ENCODE measurements at places on chromosomes 1 and 21. TPM values are rescaled to one million over a fixed set of nuclear protein-coding genes. Genes with fewer than 3 reads are reported as not detected.
A peak's percentile ranks its signal among the peaks of the same experiment; 100 is the strongest.

SNRPE gene
- polyA plus RNA-seq, result 128 TPM

AMPD1 gene
- polyA plus RNA-seq, result not detected

CAPN8 gene
- 0.11 TPM for polyA plus RNA-seq

XKR8 gene
- polyA plus RNA-seq, result 13.2 TPM

APOBEC4 gene
- polyA plus RNA-seq, result not detected

DIO1 gene
- polyA plus RNA-seq, result not detected

C1orf94 gene
- polyA plus RNA-seq, result not detected

FCGR1A gene
- polyA plus RNA-seq, result not detected

TMEM54 gene
- polyA plus RNA-seq, result 19.1 TPM

FDPS gene
- polyA plus RNA-seq, result 131 TPM

TDRD5 gene
- not detected for polyA plus RNA-seq

PRELP gene
- polyA plus RNA-seq, result 2.8 TPM

ELF3 gene
- polyA plus RNA-seq, result 0.21 TPM

UBL4B gene
- 34.8 TPM for polyA plus RNA-seq

- no peak for DNase-seq
Measured at GRCh38 chr21:34761758-34762330, 93.0 kb downstream of the CLIC6 start.

GRCh38 chr1:183769956-183770815 lies 34.7 kb upstream of the RGL1 start:
- DNase-seq, result no peak

DNA sequence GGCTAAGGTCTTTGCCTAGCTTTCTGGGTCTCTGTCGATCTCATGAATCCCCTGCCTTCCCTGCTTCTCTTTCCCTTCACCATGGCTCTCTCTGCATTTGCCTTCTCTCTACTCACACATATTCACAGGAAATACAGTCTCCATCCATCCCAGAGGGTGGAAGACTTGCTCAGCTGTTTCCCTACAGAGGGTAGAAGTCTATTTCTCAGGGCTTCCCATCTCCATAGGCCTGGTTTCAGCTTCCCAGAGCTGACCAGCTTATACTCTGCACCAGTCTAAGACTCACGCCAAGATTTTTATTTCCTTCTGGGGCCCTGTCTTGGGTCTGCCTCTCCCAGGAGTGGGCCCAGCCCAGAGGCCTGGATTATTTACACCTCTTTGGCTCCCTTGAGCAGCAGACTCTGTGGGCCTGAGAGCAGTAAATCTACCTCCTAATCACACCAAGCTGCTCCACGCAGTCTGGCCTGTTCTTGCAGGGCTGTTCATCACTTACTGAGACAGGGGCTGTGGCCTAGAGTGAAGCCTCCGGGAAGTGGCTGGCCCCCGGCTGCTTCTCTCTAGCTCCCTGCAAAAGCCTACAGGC lies 102.5 kb downstream of the PLXNA2 start:
- DNase-seq, result no peak

- no peak for DNase-seq
Measured at GRCh38 chr1:162755306-162755705, 35.2 kb upstream of the HSD17B7 start.

DNA sequence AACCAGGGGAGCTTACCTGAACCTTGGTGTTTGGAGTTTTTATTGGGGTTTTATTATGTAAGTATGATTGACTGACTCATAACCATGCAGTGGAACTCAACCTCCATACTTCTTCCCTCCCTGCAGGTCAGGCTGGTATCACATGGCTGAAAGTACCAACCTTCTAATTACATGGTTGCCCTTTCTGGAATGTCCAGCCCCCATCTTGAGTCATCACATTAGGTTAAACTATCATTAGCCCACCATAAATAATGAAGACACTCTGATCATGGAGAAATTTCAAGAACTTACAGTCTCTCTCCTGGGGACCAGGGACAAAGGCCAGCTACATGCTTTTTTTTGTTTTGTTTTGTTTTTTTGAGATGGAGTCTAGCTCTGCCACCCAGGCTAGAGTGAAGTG lies 19.2 kb upstream of the DPH5 start:
- DNase-seq, result no peak

DNA sequence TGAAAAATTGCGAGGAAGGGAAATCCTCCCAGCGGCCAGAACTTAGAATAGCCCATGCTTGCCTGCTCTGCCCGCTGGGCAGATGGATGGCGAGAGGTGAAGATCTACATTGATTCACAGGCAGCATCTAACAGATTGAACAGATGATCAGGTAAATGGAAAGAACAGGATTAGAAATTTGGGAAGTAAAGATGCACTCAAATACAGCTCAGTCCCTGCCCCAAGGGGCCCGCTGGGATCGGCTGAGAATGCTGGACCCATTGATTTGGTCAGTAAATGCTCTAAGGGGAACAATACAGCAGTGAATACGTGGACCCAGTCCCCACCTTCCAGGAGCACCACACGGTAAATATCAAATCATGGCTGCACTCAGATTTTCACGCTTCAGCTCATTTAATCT lies 248.2 kb downstream of the MATN1 start:
- no peak for DNase-seq

DNA sequence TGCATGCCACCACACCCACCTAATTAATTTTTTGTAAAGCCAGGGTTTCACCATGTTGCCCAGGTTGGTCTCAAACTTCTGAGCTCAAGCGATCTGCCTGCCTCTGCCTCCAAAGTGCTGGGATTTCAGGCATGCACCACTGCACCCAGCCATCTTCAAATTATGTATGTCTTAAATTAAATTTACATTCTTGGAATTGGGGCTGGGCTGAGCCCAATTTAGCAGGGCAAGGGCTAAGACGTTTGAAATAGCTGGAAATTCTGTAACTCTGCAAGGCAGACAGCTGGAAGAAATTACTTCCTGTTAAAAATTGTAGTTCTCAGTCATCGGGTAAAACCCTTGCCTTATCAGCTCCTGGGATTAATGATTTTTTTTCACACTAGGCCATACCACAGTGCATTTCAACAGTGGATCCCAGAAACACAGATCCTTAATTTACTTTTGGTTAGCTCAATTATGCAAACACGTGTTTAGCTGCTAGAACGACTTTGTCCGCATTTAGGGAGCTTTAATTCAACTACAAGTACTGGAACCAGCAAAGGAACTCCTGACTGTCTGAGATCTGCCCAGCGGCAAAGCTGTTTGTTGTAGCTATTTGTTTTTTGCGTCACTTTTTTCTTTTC lies 83.3 kb downstream of the OLFML3 start:
- DNase-seq, result no peak

- DNase-seq, result no peak
Measured at GRCh38 chr1:21630571-21631343, 38.4 kb downstream of the RAP1GAP start.

GRCh38 chr1:45753248-45754037 lies 3.0 kb upstream of the IPP start:
- DNase-seq, result no peak

DNA sequence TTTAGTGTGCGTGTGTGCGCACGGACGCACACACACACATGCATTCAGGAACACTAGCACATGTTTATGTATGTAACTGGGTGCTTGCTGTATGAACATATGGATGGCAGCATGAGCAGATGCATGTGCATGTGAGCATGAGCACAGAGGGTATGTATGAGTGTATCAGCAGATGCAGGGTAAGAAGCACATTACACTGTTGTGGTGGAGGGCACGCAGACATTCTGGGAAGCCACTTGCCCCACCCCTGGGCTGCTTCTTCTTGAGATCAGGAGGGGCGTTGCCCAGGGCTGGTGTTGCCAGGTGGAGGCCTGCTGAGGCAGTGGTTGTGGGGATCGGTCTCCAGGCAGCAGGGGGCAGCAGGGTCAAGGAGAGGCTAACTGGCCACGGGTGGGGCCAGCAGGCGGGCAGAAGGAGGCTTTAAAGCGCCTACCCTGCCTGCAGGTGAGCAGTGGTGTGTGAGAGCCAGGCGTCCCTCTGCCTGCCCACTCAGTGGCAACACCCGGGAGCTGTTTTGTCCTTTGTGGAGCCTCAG lies 3.9 kb upstream of the P3R3URF start:
- no peak for DNase-seq

DNA sequence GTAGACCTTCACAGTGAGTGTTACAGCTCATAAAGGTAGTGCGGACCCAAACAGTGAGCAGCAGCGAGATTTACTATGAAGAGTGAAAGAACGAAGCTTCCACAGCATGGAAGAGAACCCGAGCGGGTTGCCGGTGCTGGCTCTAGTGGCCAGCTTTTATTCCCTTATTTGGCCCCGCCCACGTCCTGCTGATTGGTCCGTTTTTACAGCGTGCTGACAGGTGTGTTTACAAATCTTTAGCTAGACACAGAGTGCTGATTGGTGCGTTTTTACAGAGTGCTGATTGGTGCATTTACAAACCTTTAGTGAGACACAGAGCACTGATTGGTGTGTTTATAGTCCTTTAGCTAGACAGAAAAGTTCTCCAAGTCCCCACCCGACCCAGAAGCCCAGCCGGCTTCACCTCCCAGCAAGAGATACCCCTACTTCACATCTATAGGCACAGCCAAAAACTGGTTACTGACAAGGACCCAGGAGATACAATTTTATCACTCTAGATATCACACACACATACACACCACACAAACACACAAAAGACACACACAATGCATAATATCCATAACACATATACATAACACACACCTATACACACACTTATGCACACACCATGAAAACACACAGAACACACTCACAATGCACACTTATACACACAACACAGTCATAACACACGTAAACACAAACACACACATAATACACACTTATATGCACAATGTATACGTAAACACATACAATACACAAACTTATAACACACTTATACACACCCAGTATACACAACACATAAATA lies 68.5 kb downstream of the MAP3K21 start:
- DNase-seq, result no peak

DNA sequence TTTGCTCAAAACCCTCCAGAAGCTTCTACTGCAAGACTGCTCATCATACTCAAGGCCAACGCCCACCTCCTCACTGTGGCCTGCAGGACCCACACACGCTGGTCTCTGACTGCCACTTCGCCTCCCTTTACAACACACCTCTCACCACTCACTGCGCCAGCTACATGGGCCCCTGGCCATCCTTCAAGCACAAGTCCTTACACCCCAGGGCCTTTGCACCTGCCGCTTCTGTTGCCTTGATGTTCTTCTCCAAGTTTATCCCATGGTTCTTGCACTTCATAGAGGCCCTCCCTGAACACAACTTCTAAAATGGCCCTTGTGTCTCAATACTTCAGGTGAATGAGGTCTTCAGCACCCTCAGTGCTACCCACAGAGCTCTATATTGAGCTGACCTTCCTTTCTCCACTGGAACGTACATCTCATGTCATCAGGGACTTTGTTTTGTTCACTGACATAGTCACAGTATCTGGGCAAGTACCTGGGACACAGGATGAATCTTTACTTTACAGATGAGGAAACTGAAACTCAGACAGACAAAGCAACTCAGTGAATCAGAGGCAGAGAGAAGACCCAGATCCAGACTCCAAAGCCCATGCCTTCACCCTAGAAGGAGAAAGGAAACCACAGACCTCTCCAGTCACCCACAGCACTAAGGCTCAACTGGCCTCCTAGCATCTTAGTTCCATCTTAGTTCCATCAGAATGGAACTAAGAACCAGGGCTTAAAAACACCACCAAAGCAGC lies 34.7 kb upstream of the CLSTN1 start:
- DNase-seq, result no peak

DNA sequence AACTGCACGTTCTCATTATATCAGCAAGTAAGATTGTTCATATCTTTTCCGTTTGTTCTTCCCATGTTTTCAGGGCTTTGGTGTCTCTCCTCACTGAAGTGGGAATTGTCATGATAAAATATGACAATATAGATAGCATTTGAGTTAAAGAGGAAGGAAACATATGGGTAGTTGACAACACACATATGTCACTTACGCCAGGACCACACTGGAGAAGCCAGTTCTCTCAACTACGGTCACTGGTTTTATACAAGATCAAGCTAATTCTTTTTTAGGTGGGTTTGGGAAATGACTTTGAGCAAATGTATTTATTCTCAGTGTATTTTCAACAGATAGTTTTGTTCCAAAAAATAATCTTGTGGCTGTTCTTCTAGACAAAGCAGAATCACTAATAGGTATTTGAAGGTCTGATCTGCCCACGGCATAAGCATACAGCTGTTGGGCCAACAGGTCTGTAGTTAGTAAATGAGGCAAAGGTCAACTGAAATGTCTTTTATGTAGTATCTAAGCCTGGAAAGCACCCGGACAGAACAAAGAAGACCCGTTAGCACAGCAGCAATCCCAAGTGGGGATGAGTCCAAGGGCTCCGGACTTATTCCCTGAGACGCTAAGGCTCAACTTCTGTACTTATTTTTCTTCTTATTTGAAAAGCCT lies 433.6 kb upstream of the ZP4 start:
- no peak for DNase-seq

GRCh38 chr1:78603206-78603605 lies 17.0 kb upstream of the IFI44L start:
- DNase-seq, result no peak

- peak; percentile 37 for DNase-seq
Measured at GRCh38 chr1:71307451-71307850, 226.6 kb upstream of the ZRANB2 start.

GRCh38 chr1:22627331-22627730 lies 9.1 kb upstream of the C1QA start:
- no peak for DNase-seq

GRCh38 chr1:100075773-100076172 lies 57.0 kb downstream of the SASS6 start:
- DNase-seq, result no peak

GRCh38 chr1:169784102-169784501 lies 10.6 kb downstream of the METTL18 start:
- no peak for DNase-seq

GRCh38 chr1:42137766-42138165 lies 15.4 kb upstream of the GUCA2B start:
- no peak for DNase-seq

DNA sequence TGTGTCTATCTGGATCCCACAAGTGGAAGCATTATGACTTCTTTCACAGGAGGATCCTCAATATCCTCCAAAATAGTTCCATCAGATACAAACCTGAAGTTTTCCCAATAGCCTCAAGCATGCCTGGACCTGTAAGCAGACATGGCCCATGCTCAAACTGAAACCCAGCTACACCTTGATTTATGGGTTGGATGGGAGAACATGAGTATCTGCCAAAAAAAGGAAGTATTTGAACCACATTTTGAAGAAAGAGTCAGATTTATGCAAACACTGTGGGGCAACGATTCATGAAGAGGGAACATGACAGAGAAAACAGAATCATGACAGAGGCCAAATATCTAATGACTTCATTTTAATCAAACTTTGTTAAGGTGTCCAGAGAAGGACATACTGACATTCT lies 351.0 kb upstream of the NFIA start:
- no peak for DNase-seq

GRCh38 chr1:210715072-210715471 lies 386.4 kb downstream of the HHAT start:
- no peak for DNase-seq

- DNase-seq, result no peak
Measured at GRCh38 chr21:17730782-17731181, 88.4 kb downstream of the C21orf91 start.

DNA sequence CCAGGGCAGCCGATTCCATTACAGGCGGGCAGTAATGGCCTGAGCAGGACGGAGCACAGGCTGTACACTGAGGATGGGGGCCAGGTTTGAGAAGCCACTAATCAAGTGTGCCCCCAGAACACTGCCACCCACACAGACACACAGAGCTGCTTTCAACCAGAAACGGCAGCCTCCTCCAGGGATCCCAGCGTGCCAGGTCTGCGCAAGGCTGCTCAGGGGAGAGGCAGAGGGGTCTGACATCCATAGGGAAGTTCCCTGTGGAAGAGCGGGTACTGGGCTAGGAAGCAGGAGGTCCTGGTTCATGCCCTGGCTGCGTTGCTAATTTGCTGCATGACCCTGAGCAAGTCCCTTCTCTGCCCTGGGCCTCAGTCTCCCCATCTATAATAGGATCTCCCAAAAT lies 26.1 kb upstream of the ALDH4A1 start:
- no peak for DNase-seq

Measured in BJ (cell line).